Stimulated activated naive CD4-positive, alpha-beta T cell treated with Interleukin-2 at 50 U/mL for 16 hours (primary cell): ENCODE measurements at places on chromosomes 16 and 17.

DNA sequence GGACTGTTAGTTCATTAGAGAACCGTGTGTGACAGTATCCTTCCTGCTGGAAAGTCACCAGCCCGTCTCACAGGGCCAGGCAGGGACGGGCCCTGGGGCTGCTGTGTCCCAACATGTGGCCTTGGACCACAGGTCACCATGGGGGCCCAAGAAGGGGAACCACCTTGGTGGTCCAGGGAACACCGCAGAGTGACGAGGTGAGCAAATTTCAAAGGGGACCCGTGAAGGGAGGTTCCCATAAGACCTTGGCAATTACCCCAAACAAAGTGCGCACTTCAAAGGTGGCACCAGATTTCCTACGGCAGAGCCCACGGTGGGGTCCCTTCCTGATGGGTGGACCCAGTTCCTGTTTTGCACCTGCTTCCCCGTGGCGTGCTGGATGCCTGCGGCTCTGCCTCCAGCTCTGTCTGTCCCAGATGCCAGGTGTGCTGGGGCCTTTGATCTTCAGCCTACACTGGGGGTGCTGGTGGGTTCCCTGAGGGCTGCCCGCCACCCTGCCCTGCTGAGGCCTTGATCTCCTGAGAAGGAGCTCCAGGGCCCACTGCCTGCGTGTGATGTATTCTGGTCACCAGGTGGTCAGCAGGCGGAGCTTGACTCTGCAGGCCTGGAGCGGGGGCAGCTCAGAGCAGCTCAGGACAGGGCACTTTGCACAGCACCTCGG is 27.0 kb downstream of the SLC7A5 start:
- DNase-seq = no peak

DNA sequence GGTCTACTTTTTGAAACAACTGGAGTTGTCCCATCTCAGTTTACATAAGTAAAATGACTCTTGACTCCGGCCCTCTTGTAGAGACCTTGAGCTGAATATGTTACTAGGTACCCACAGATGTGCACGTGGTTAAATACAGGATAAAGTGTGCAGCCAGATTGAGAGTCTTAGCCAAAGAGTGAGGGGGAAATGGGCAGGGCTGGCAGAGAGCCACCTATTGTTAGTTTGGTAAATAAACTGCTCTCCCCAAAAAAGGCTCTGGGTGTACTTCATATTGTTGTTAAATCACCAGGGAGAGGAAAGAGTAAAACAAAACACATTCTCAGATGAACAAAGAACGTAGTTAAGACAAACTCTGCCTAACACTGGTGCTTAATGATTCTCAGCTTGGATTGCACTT is 20.3 kb downstream of the G6PC1 start:
- DNase-seq = no peak

DNA sequence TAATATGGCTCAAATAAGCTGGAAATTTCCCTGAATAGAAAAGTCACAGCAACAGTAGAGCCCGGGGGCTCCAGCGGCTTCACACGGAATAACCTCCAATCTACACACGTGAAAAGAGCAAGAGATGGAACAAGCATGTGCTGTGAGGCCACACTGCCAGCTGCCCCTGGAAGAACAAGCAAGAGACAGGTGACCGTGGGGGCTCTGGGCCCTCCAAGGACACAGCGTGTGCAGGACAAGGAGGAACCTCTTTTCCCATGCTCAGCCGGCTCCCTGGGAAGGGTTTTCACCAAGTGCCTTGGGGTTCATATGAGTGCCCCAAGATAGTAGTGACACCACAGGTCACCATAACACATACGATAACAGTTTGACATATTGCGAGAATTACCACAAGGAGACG is 110.2 kb upstream of the ZNF750 start:
- no peak for DNase-seq

DNA sequence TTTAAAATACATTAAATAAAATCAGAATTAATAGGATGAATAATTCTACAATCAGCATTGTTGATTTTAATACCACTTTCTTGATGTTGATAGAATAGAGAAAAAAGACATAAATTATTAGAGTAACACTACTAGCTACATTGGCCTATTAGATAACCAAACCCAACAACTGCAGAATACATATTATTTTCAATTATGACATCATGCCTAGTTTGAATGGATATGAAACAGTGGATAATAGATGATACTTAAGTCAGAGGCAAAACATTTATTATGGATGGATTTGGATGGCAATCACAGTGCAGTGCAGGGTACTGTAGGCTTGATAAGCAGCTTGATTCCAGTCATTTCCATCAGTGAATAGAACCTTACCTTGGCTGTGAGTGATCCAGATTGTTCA is 293.1 kb downstream of the BCAS3 start:
- DNase-seq = no peak

GRCh38 chr17:66076546-66077190 is 115.3 kb downstream of the CEP112 start:
- DNase-seq = no peak
